Activated naive CD4-positive, alpha-beta T cell (primary cell): ENCODE measurements at places on chromosomes 6 and 20.

GRCh38 chr20:1939270-1939595 is 44.0 kb downstream of the SIRPA start:
- DNase-seq = no peak

DNA sequence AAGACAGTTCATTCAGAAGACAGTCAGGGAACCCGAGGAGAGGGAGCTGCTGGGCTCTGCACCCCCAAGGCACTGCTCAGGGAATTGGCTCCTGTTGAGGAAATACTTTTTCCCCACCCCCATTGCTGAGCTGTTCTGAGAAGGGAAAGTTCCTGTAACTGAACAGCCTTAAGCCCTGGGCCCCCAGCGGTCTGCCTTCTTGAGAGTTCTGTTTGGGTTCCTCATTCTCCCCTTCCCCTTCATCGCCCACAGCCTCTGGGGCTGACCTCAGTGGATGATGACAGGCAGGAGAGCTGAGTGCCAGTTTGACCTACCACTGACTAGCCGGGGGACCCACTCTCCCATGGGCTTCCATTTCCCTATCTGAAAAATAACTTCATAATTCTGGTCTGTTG is 10.7 kb downstream of the HCK start:
- no peak for DNase-seq

GRCh38 chr20:39390186-39390585 is 428.0 kb downstream of the DHX35 start:
- DNase-seq = no peak

DNA sequence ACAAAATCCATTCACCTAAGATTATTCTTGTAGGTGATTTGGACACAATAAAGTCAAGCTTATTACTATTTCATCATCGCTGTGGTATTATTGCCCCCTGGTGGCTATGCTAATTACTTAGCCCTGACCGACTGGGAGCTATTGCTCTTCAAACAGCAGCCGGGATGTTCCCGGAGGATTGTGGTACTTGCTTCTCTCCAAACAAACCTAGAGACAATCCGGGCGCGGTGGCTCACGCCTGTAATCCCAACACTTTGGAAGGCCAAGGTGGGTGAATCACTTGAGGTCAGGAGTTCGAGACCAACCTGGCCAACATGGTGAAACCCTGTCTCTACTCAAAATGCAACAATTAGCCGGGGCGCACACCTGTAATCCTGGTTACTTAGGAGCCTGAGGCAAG is 15.4 kb upstream of the STMND1 start:
- DNase-seq = no peak

DNA sequence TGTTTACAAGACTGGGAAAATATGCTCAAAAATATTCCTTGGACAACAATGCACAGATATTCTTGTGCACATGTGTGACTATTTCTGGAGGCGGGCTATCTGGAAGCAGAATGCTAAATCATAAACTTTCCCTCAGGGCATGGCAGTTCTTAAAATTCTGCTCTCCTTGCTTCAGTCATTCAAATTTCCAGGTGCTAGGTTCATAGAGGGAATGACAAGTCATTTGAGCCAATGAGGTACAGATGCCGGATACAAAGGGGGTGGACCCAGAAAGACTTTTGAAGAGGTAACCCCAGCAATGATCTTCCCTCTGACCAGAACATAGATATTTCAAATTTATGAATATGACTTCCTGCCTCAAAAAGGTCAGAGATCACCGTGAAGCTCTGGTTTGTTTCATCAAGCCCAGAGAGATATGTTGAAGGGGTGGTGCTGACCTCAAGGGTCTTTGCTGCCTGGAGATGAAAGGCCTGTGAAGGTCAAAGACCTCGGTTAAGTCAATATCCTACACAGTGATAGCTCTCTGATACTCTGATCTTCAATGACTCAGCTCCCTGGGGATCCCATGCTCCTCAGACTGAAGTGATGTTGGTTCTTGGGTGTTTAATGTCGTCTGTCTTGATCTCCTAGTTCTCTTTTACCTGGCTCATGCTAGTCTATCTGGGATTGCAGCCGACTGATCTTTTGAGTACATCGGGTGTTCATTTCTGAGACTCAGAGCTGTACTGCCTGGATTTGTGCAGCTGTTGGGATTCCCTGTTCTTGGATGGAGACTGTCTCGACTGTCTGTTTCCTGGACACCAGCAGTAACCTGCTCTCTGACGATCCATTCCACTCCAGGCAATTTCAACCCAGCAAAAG is 47.5 kb upstream of the TSHZ2 start:
- no peak for DNase-seq

DNA sequence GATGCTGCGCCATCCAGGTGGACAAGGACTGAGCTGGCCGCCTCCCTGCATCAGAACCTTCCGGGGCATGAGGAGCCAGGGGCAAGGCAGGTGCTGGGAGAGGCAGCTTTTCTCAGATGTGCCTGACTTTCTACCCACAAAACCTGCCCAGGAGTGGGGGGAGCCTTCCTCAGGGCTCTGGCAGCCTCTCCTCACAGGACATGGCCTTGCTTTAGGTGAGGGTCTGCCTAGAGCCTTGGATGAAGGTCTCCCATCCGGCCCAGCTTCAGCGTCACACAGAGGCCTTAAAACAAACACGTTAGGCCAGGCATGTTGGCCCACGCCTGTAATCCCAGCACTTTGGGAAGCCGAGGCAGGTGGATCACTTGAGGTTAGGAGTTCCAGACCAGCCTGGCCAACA is 7.4 kb downstream of the BCAS4 start:
- no peak for DNase-seq

DNA sequence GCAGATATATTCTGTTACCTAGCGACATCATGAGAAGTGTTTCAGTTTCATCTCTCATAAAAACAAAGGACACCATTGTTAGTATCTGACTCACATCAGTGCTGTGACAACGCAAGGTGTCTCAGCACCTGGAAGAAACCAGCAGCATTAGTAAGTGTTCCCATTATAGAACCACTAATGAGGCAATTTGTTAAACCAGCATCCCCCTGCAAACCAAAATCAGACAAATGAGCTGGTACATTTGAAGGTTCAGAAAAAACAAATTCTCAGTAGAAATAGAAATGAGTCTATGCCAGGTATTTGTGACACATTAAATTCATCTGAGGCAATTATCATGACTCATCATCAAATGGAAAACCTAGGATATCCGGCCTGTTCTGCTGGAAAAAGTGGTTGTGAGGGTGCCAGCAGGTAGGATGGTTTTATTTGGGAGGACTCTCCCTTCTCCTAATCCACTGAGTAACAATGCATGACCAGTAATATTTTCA is 151.7 kb downstream of the TMEM200A start:
- no peak for DNase-seq

- DNase-seq = no peak
Measured at GRCh38 chr6:109292420-109292819, 89.8 kb downstream of the CD164 start.

DNA sequence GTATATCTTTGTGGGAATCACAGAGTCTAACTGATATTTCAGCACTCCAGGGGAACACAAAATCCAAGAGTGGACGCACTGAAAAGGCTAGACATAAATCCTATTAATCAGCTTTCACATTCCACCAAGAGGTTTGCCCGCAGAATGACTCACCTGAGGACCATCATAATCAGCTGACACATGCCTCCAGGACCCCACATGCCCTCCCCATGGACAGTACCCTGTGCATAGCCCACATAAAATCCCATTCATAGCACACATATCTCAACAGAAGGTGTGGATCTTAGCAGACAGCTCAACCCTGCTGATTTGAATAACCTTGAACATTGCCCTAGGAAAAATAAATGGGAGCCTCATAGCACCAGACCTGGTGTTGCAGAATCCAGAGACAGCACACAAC is 246.8 kb upstream of the TENT5A start:
- no peak for DNase-seq

DNA sequence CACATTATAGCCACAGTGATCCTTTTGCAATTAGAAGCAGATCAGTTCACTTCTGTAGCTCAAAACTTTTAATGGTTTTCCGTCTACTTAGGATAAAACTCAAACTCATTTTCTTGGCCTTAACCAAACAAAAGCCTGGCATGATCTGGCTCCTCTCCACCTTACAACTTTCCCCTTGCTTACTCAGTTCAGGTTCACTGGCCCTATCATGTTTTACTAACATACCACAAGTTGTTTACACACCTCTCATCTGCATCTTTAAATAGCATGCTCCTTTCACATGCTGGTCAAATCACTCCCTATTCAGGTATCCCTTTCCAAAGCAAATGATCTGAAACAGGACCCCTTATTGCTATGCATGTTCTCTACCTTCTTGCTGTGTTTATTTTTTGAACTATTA is 191.4 kb upstream of the FAM83B start:
- DNase-seq = no peak

- DNase-seq = no peak
Measured at GRCh38 chr6:161226009-161226964, 47.6 kb downstream of the AGPAT4 start.

- no peak for DNase-seq
Measured at GRCh38 chr20:59662856-59663512, 58.6 kb downstream of the PHACTR3 start.

DNA sequence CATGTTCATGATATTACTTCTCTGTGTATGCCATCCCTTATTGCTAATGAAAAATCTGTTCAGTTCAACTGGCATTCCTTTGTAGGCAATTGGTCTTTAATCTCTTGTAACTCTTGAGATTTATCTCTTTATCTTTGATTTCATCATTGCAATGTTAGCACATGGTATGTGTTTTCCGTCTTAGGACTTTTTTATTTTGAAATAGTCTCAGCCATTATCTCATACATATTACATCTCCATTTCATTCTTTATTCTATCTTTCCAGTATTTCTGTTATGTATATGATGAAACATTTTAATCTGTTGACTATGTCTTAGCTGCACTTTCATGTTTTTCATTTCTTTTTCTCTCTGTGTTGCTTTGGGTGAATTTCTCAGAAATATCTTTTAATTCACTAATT is 58.1 kb downstream of the VSTM2L start:
- DNase-seq = no peak

- DNase-seq = no peak
Measured at GRCh38 chr6:137155830-137156229, 17.6 kb downstream of the IL22RA2 start.

DNA sequence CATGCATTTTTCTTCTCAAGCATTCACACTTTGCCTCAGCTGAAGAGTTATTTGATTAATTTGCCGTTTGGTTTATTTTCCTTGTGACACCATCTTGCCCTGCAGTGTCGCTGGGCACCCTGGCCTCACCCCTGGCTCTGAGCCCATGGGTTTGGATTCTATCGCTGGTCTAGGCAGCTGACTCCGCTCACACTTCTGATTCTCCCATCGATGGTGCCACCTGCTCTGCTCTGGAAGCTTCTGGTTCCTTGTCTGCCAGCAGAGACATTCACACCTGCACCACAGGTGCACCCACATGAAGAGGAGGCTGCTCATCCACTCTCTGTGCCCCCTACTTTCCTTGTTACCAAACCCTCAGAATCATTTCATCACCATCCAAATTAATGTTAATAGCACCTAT is 291.6 kb upstream of the CDH4 start:
- no peak for DNase-seq

GRCh38 chr20:52234302-52235045 is 42.9 kb upstream of the ZFP64 start:
- DNase-seq = no peak

- DNase-seq = no peak
Measured at GRCh38 chr6:116359131-116359530, 11.6 kb upstream of the DSE start.

DNA sequence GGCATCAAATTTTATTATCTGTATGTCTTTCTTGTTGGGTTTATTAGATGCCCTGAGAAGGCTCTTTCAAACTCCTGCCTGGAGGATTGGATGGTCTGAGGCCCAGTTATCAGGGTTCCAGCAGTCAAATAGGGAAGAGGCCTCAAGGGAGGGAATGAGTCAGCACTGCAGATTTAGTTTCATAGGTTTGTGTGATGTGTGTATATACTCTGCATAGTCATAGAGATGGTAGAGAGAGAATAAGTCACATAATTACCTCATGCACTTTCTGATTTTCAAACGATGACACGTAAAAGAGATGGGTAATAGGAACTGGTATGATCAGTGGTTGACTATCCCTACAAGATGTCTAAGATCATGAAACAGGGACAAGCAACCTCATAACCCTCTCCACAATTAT is 82.1 kb downstream of the ADAT2 start:
- DNase-seq = no peak

DNA sequence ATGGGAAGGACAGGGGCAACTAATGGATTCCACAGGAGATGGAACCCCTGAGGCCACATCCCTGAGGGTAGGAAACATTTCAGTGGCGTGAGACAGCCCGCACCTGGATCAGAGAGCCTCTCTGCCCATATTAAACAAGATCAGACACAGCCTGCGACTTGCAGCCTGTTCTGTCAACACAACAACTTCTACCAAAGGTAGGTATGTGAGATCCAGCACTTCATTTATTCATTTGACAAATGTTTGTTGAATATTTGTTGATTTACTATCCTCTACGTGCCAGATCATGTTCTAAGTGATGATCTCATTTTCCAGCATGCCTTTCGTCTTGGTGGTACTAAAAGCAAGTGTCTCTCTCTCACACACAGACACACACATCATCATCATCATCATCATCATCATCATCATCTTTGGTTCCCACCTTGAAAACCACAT is 43.2 kb upstream of the NT5E start:
- DNase-seq = no peak

GRCh38 chr6:132524646-132525045 is 11.7 kb upstream of the STX7 start:
- no peak for DNase-seq

DNA sequence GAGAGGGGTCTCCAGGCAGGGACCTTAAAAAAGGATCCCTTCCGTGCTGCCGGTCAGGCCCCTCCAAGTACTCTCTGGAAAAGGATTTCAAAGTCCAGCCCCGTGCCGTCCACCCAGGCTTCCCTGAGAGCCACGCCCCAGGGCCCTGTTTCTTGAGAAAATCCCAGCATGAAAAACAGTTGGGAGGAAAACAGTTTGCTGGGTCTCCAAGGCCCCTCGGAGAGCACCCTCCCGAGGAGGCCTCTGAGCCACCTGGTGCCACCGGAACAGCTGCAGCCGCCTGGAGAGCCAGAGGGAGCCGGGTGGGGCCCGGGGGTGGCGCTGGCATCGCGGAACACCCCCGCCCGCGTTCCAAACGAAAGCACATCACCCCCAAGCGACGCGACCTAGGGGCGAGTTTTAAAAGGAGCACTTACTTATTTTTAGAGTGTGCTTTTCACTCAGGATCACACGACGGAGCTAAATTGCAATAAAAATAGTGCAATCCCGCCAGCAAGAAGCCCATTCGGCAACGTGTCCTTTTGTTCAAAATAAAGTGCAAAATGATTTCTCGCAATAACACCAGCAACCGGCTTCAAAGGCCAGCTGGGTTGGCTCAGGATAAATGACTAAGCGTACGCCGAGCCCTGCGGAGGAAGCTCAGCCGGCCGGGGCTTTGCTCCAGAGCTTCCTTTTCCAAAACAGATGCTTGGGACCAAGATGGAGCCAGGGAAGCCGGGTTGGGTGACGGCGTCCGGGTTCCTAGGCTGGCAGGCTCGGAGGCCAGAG is 64.2 kb downstream of the YTHDF1 start:
- no peak for DNase-seq

DNA sequence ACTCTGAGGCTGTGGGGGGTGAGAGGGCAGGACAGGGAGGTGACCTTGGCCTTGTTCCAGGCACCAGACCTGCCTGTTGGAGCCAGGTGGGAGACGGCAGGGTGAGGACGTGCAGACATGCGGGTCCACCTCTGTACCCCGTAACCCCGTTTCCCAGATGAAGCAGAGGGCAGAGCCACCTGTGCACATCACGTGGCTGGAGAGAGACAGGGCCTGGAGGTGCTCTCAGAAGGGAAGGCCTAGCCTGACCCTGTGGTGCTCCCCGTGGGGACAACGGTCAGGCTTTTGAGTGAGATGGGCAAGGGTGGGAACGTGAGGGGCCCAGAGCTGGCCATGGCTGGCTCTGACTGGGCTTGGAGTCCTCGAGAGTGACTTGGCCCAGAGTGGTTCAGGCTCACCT is 6.6 kb downstream of the NTSR1 start:
- DNase-seq = no peak
